ENCODE measurements at places on chromosomes 6 and 20.

DNA sequence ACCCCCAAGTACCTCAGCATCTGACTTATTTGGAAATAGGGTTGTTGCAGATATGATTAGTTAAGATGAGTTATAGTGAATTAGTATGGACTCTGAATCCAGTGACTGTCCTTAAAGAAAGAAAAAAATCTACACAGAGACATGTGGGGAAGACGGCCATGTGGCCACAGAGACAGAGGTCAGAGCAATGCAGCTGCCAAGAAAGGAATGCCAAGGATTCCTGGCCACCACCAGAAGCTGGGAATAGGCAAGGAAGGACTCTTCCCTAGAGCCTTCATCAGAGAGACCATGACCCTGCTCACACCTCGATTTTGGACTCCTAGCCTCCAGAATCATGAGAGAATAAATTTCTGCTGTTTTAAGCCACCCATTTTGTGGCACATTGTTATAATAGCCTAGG lies 81.8 kb downstream of the FYN start:
- no peak for DNase-seq

DNA sequence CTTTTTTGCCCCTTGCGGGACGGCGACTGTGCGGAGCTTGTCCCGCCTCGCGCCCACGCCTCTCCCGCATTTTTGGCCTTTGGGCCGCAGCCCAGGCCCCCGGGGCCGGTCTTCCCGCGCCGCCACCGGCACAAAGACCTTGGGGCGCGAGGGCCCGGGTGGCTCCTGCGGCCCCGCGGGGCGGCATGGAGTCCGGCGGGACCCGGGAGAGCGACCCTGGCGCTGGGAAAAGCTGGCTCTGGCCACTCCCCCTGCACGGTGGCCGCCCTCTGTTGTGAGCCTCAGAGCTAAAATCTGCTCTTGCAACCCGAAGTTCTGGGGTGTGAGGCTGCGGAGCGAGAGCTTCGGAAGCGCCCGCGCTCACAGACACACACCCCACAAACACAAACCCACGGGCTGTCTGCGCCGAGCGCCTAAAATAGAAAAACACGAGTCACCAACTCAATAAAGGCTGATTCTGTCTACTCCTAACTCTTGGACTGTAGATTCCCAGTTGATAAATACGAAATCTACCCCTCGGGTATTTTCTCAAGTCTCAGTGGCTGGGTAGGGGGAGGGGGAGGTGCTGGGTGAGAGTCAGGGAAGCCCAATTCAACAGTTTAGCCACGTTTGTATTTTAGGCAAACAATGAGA lies 496 bp upstream of the BEND3 start:
- DNase-seq, result no peak

DNA sequence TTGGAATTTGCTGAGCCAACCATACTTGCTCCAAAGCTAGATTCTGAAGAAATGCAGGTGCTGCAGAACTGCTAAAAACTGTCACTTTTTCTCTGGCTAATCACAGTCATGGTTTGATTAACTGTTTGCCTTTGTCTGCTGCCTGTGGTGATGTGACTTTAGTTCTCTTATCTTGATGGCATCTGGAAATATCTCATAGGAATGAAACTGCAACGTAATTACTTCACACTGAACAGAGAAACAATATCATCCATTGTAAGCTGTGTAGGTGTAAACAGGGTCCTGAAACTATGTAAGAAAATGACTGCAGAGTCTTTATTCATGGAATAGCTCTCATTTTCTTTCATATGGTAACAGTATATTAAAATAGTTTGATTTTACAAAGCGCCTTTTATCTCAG lies 721.9 kb upstream of the HS3ST5 start:
- no peak for DNase-seq

DNA sequence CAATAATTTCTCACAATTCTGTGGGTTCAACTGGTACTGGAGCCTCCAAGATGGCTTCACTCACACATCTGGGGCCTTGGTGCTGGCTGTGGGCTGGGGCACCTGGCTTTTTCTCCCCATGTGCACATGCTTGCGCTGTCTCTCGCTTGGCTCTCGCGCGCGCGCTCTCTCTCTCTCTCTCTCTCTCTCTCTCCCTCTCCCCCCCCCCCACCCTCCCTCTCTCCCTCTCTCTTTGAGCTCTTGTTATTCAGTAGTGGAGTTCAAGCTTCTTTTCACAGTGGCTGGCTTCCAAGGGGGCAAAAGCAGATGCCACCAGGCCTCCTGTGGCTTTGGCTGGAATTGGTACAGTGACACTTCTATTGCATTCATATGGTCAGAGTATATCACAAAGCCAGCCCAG lies 10.8 kb upstream of the TBCC start:
- DNase-seq, result no peak

- peak; percentile 55 for DNase-seq
Measured at GRCh38 chr6:145087034-145087433, 648.3 kb downstream of the EPM2A start.

DNA sequence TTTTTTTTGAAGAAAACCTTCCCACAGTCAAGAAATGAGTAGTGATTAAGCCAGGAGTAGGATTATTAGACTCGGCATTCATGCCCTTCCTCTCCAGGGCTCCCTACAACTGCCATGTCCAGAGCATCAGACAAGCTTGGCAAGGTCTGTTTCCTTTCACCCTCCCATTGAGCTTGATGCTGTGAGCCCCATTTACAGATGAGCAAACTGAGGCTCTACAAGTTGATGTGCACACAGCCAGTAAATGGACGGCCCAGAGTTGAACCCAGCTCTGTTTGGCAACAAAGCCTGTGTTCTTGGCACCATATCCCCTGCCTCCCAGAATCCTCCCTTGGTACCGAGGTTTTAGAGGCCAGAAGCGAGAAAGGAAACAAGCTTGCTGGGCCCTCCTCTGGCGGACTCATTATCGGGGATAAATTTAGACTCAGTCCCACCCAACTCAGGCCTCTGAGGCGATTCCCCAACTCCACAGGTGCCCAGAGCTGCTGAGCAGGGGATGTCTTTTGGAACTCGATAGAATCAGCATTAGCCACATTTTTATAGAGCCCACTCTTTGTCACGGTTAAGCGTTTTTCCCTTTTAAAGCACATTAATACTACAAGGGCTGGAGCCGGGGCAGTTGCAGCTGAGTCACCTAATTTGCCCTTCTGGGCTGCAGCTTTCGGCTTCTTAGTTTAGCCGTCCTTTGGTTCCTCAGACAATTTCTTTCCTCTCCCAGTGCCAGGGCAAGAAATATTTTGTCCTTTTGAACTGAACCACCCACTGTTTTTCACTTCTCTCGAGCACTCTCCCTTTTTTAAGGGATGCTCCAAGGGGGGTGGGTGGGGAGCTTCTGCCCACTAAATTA lies 23.0 kb upstream of the NFATC2 start:
- DNase-seq, result no peak

- no peak for DNase-seq
Measured at GRCh38 chr6:151434369-151434768, 17.6 kb downstream of the RMND1 start.

DNA sequence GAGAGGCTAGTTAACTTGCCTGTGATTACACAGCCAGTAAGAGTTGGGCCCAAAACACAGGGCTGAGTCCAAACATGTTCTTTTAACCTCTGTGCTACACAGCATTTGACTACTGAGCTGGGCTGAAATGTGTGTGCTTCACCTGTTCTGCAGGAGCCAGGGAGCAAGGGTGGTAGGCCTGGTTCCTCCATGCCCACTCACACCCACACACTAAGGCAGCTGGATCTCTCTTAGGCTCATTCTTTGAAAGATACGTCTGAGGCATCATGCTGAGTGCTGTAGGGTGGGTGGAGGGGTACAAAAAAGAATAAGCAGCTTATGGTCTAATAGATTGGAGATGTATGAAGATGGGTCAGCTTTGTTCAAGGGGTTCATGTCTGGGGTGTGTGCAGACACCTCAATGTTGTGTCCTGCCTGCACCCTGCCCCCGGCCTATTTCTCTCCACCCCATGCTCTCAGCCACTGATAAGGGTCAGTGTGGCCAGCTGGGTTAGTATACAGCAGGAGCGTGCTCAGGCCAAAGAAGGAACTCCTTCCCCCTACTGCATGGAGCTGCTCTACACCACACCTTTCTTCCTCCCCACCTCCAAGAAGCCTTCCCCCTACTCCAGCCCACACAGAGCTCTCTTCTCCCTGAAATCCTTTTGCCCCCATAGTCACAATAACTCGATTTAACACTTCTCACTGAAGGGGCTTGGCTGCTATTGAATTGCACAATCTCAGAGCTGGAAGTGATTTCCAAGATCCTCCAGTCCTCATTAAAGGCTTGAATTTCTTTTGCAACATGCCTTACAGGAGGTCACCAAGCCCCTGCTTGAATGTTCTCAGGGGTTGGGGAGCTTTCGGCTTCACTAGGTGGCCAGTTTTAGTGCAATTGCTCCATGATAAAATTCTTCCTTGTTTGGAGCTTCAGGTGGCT lies 3.4 kb downstream of the PPP2R5D start:
- no peak for DNase-seq

- DNase-seq, result no peak
Measured at GRCh38 chr6:18395177-18395855, 8.2 kb downstream of the RNF144B start.

DNA sequence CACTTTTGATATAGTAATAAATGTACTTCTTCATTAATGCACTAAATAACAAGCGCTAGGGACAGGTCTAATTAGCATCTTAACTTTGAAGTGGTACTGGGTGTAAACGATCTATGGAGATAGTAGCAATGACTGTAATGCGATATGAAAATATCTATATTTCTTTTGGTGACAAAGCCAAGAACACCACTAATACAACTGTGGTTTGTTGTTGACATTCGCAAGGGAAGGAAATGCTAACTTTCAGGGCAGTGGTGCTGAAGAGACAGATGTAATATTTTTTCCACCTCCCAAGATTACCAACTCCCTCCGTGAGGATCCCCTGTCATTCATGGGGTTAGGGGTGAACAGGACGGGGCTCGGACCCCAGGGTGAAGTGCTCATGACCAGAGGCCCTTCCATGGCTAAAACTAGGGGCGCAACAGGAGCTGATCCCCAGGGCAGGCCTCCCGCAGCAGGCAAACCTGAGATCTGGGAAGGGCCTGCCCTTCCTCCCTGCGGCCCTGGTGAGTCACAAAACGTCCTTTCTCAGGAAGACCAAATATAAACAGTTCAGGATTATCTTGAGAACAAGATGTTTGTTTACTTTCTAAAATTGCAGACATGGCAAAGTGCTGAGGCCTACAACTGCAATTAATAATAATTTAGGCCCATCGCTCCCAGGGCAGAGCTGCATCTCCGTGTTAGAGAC lies 65.0 kb upstream of the TOX2 start:
- no peak for DNase-seq

GRCh38 chr6:154352898-154353585 lies 3.6 kb downstream of the IPCEF1 start:
- no peak for DNase-seq

Measured in non-pigmented ciliary epithelial cell (primary cell).